ENCODE measurements at places on chromosomes 4 and X.

GRCh38 chr4:110907801-110908313 lies 285.0 kb upstream of the PITX2 start:
- DNase-seq = no peak

GRCh38 chrX:8845060-8845459 lies 43.9 kb upstream of the FAM9A start:
- peak; percentile 14 for DNase-seq

GRCh38 chr4:185117300-185117934 lies 25.6 kb upstream of the SLC25A4 start:
- no peak for DNase-seq

GRCh38 chr4:2891294-2891693 lies 47.6 kb downstream of the ADD1 start:
- peak; percentile 40 for DNase-seq

- DNase-seq = peak; percentile 59
These were observed 42.4 kb upstream of the AGA start for GRCh38 chr4:177484613-177485021.

- no peak for DNase-seq
These were observed 30.2 kb upstream of the CCNG2 start for GRCh38 chr4:77126809-77127208.

DNA sequence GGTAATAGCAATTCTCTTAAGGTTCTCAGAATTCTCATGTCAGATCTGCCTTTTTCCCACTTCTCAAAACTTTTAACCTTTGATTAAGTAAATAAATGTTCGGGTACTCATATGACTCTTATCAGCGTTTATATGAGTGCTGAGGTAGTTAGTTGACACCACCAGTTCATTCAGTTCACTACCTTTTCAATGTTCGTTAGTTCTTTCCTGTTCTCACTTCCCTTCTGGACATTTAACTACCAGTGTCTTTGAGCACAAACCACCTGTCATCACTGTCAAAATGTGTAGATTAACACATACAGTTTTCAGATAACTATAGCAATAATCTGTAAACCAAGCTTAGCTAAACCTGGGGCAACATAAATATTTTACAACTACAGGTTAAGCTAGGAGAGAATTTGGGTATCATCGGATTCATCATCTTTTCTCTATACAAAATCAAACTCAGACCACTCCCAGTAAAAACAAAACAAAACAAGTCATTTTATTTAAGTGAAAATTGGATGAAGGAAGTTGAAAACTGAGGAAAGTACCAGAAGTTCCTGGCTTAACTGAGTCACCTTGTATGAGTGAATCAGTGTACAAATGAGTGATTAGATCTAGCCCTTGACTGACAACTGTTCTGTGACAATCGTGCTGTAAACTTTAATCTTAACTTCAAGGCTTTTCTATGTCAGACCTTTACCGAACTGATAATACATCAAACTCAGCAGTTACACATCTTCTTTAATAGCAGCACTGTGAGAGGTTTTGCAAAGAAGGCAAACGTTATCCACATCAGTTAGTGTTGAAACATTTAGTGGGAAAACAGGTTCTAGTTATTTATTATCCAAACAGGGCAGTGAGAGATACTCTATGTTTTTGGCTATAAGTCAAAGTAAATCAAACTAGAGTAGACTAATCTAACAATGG lies 41.9 kb downstream of the ARHGEF38 start:
- DNase-seq = no peak

GRCh38 chrX:373641-374471 lies 12.9 kb downstream of the PPP2R3B start:
- DNase-seq = peak; percentile 35

GRCh38 chr4:104262678-104263077 lies 232.0 kb downstream of the CXXC4 start:
- no peak for DNase-seq

DNA sequence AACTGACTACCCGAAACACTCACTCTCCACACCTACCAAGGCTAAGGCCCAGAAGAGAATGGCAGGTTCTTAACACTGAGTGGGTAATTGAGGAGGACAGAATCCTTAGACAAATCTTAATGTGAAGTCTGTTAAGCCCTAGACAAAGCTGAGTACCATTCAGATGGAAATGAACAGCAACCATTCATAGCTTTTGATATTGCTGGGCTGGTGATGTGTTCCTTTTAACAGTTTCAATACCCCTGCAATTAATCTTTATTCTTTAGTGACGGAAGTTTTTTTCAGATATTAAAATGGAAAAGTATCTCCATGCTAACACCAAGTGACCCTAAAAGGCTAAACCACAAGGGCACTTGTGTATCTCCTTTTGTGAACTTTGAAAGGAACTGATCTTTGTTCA lies 334.9 kb downstream of the OPHN1 start:
- no peak for DNase-seq

DNA sequence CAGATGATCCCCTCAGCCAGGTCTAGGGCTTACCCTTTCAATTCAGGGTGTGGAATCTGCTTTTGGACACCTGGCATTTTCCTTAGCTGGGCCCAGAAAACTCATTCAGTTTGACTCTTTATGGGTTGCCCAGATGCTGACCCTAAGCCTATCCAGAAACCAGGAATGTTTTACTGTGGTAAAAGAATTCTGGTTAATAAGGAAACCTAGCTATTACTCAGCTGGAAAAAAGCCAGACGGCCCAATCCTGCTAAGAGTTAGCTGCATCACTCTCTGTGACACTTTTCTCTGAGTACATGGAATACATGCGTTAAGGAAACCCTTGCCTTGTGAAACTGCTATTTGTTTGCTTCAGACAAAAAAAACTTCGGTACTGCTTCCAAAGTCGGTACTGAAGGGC lies 28.0 kb downstream of the ING2 start:
- no peak for DNase-seq

DNA sequence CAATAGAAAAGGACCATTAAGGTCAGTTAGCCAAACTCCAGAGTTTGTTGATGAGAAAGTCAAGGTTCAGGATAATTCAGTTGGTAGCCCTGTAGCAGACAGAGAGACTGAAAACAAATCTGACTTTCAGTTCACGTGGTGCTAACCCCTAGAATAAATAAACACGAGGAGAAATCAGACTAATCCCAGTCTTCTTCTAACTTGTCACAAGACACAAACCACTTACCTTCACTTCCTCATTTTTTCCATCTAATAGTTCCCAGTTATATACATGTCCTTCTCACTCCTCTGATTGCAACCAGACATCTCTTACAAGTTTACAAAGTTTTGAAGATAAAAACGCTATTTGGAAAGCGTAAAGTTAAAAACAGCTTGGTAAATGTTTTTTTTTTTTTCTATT lies 7.7 kb downstream of the TLR7 start:
- no peak for DNase-seq

DNA sequence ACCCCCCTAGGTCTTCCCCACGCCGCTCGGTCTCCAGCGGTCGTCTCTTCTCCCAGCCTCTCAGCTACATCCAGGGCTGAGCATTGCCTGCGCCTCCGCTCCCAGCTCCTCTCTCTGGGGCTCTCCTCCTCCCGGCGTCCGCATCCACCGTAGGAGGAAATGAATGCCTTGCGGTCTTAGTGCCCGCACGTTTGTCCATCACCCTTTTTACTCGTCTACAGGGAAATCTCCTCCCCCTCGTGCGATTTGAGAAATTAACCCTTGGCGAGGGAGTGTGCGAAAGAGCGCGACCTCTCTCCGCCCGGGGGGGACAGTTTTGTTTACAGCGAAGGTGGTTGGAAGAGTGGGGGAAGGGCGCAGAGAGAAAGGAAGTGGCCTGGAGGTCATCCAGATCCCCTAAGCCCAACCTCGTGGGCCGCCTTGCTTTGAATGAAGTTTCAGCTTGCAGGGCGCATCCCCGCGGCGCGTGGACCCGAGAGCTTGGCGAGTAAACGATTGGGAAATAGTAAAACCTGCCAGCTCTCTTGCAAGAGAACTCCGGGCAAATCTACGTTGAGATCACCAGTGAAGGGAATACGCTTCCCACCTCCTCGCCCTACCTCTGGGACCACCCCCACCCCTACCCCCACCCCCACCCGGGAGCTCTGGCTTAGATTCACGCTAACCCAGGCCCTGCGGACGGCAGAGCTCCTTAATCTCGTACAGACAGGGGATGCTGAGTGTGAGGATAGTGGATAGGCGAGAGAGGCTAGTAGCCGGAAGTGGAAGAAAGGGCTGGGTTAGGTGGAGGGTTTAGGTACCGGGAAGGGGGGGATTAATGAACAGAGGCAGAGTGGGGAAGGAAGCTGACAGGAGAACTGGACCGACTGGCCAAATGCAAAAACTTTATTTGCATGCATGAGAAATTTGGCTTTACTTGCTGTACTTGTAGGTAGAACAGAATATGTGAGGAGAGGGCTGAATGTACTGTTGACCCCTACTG lies at the start of gene ELOVL6:
TSS of gene ELOVL6 (minus strand) at position 181 of the 982 bp plus-strand sequence. CDS start 280 bp downstream, outside the sequence.
- DNase-seq = peak; percentile 70

- peak; percentile 13 for DNase-seq
These were observed 230.7 kb upstream of the KCNIP4 start for GRCh38 chr4:22179124-22179874.

- peak; percentile 30 for DNase-seq
These were observed 16.2 kb downstream of the POU4F2 start for GRCh38 chr4:146654687-146655520.

DNA sequence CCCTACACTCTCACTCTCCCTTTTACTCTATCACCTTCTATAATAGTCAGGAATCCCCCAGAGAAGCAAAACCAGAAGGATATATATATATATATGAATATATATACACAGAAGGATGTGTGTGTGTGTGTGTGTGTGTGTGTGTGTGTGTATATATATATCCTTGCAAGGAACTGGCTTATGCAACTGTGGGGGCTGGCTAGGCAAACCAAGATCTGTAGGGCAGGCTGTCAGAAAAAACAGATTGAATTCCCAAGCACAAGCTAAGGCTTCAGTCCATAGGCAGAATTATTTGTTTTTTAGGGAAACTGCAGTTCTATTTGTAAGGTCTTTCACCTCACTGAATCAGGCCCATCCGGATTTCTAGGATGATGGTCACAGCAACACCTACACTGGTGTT lies 13.0 kb upstream of the KLHL2 start:
- no peak for DNase-seq

GRCh38 chr4:48012824-48013223 lies 3.7 kb downstream of the CNGA1 start:
- no peak for DNase-seq

DNA sequence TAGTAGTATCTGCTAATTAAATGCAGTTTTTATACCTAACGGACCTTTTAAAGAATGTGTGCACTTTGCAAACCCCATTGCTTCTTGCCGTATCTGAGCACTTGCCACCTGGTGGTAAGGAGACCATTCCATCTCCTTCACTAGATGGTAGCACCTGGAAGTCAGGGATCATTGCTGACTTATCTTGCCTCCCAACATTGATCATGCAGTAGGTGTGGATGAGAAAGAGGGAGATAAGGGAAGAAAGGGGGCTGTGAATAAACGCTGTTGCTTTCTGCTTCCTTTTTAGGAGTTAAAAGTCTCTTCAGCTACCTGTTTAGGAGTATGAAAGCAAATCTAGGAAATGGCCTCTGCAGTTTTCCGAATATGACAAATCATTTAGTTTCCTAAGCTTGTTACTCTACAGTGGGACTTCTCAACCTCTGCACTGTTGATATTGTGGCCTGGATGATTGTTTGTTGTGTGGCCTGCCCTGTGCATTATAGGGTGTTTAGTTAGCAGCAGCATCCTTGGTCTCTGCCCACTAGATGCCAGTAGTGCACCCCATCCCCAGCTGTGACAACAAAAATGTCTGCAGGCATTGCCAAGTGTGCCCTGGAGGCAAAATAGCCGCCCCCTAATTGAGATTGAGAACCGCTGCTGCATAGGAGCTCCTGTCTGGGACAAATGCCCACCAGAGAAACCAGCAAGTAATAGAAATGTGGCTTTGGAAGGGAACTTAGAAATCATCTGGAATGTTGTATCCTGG lies 38.8 kb downstream of the GAB1 start:
- DNase-seq = peak; percentile 37

DNA sequence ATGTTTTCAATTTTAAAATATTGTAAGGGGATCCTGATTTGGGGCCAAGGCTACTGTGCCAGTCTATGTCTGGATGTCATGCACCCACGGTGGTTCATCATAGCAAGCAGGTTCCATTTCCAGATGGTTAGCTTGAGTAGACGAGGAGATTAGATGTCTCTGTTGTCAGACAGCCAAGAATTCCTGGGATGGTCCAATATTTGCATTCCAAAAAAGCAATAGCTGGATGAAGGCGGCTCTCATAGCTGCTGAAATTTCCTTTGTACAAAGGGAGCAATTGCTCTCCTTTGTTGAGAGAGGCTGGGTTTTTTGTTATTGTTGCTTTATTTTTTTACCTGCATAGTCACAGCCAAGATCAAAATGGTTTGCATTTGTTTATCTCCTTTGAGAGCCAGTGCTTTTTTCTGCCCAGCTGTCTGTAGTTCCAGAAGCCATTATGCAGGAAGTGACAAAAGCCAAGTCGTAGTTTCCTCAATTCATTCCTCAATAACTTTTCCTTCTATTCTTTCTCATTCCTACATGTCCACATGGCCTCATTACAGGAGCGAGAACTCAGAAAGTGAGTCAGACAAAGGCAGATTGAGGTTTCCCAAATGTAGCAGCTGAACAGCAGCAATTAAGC lies 107.9 kb downstream of the MMRN1 start:
- no peak for DNase-seq

GRCh38 chrX:152847281-152847680 lies 16.4 kb downstream of the NSDHL start:
- DNase-seq = no peak

DNA sequence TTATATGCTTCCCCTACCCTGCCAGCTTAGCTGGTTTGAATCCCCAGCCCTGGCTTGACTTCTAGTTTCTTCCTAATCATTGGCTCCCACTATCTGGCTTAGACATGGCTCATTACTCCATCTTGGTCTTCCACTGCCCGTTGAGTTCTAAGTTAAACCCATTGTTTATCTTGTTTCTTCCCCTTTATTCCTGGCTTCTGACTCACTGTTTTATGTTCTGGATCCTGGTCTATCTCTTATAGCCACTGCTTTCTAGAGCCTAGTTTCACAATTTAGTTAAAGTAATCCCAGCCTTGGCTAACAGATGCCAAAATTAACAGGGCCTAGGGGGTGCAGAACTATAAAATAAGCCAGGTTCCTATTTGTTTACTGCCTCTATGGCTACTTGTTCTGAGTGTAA lies 120.9 kb downstream of the ARHGEF9 start:
- peak; percentile 17 for DNase-seq

- no peak for DNase-seq
These were observed 95.2 kb downstream of the CEP44 start for GRCh38 chr4:174378951-174379350.

- no peak for DNase-seq
These were observed 279.9 kb downstream of the ASMT start for GRCh38 chrX:1894740-1895139.

GRCh38 chr4:43126595-43126994 lies 234.1 kb downstream of the GRXCR1 start:
- DNase-seq = no peak

DNA sequence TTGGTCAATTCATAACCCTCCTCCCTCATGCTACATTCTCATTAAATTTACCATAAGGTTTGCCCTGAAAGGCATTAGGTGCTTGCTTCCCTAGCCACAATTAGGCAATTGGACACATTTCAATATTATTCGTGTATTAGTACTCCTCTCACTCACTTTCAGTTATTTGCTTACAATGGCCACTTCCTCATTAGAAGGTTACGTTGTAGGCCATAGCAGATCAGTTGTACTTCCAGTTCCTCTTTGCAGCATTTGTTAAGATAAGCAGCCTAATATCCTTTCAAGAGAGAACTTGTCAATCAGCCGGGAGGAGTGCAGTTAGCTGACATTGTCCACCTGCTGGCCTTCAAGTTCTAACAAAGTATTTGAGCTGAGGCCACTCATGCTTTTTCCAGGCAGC lies 1017.2 kb downstream of the PCDH7 start:
- no peak for DNase-seq

- DNase-seq = peak; percentile 4
These were observed 77.6 kb downstream of the PDE5A start for GRCh38 chr4:119550857-119551532.

- peak; percentile 32 for DNase-seq
These were observed 2.7 kb upstream of the TIMP1 start for GRCh38 chrX:47579537-47579936.

Measured in AG08395 (cell line).